Stimulated activated CD4-positive, alpha-beta T cell treated with anti-CD3 and anti-CD28 coated beads, Interleukin-15, amount 100 ng/mL, for 24 hours (primary cell): ENCODE measurements at places on chromosomes 6 and 20.

DNA sequence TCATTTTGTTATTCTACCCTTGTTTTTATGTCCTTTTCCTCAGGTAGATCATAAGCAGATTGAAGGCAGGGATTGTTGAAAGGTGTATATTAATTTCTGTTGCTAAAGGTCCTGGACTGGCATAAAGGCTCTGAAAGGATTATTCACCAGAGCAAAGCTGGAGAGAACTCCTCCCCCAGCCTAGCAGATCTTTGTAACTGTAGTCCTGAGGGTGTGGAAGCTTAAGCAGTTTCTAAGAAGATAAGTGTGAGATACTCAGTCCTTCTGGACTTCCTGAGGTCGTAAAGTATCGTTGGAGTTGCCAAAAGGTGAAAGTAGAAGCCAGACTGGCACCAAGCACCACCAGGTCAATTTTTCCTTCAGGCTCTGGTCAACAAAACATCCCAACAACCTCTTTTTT, 24.2 kb downstream of the CGA start:
- no peak for DNase-seq

GRCh38 chr20:44678242-44678641, 26.7 kb upstream of the ADA start:
- DNase-seq = no peak

DNA sequence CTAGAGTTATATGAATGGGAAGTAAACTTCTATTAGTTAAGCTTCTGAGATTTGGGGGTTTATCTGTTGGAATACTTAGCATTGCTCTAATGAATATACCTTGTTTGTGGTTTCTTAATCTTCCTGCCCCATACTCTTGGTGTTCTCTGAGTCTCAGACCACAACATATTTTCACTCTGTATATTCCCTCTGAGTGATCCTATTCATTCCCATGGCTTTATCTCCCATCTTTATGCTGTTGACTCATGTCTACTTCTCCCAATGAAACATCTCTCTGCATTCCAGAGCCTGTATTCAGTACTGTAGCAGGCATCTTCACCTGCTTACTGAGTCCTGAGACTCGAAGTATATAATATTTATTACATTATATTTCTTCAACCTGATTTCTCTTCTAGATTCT, 283.7 kb upstream of the MAP3K7 start:
- DNase-seq = no peak

GRCh38 chr6:19380293-19380692, 456.9 kb upstream of the ID4 start:
- DNase-seq = no peak
